ENCODE measurements at places on chromosomes 6 and 20. TPM values are rescaled to one million over a fixed set of nuclear protein-coding genes. Genes with fewer than 3 reads are reported as not detected.

The BHLHE23 gene
- 0.18 TPM for total RNA-seq

The RAET1L gene
- total RNA-seq, result 0.79 TPM

The NKX2-4 gene
- not detected for total RNA-seq

The ZBTB2 gene
- 11.2 TPM for total RNA-seq

The CPNE5 gene
- total RNA-seq, result 3.1 TPM

The RPS6KA2 gene
- total RNA-seq, result 20.1 TPM

The CLPSL2 gene
- not detected for total RNA-seq
